Activated naive CD4-positive, alpha-beta T cell treated with anti-CD3 and anti-CD28 coated beads, Interleukin-2, amount 50 U/mL, for 16 hours (primary cell): ENCODE measurements at places on chromosomes 2 and 18.

DNA sequence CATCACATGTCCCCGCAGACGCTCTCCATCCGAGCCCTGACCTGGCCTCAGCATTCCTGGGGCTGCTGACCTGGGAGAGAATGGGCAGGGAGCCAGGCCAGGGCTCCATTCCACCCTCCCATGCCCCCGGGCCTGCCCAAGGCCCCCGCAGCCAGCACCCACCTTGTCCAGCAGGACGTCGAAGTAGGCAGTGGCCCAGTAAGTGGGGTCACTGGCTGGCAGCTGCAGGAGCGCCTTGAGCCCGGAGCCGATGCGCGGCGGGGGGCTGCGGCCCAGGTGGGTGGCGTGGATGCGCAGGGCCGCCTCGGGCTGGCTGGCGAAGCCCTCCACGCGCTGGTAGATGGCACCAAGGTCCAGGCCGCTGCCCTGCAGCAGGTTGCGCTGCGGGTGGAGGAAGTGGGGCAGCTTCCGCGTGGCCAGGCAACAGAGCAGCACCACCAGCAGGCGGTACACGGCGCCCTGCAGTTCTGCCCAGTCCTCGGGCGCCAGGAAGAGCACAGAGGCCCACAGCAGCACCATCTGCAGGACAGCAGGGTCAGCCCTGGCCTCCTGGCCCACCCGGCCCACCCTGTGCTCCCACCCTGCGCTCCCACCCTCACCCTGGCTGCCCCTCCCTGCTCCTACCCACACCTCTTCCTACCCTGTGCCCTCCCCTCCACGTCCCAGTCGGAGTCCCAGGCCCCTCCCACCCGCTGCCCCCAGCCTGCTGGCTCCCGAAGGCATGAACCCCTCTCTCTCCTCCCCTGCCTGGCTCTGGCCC, 7.6 kb downstream of the MAB21L4 start:
- DNase-seq = no peak

DNA sequence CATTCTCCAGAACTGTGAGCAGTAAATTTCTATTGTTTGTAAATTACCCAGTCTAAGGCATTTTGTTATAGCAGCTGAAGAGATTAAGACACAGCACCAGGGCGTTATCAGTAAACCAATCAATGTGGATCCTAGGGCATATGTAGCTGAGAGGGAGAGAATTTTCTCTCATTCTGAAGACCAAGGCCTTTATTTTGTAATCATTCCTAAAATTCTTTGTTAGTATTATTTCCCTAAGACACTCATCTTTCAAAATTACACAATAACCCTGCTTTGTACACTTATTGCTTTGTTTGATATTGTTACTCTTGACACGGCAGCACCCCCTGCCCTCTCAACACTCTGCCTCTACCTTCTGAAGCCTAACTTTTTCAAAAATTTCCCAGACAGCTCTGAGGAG, 419.1 kb downstream of the SLC4A3 start:
- DNase-seq = no peak

- no peak for DNase-seq
These were observed at the start of gene CHRNA1 for GRCh38 chr2:174764280-174765255. Gene CHRNA1 (minus strand): TSS chr2:174764472. CDS start chr2:174764394, 78 bp downstream.

DNA sequence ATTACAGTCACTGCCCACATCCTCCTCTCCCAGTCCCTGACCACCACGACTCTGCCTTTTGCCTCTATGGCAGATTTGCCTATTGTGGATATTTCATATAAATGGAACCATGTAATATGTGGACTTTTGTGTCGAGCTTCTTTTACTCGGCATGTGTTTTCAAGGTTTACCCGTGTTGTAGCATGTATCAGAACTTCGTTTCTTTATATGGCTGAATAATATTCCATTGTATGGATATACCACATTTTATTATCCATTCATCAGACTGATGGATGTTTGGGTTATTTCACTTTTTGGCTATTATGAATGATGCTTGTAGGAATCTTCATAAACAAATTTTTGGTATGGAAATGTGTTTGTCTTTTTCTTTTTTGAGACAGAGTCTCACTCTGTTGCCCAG, 24.2 kb upstream of the E2F6 start:
- DNase-seq = no peak

GRCh38 chr2:159562248-159562647, 54.1 kb downstream of the BAZ2B start:
- DNase-seq = no peak

DNA sequence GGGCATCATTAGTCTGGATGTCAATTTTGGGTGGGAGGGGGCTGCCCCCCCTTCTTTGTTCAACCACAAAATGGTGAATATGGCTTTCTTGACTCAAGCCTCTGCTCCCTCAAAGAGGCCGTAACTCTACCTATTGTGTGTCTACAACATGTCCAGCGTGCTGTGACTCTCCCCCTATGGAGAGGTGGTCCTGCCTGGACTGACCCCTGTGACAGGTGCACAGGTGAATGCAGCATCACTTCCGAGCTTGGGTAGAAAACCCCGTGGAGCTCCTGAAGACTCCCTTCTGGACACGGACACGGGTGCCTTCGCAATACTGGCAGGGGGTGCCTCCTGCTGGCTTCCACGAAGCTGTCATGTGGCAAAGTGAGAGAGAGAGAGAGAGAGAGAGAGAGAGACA, 397.8 kb downstream of the GALR1 start:
- no peak for DNase-seq

- DNase-seq = no peak
These were observed 1093.5 kb downstream of the LRP1B start for GRCh38 chr2:141037361-141037760.
